ENCODE measurements at places on chromosomes 5 and 9.

GRCh38 chr9:95268681-95269080 is 48.8 kb downstream of the FANCC start:
- DNase-seq, result peak; percentile 38

DNA sequence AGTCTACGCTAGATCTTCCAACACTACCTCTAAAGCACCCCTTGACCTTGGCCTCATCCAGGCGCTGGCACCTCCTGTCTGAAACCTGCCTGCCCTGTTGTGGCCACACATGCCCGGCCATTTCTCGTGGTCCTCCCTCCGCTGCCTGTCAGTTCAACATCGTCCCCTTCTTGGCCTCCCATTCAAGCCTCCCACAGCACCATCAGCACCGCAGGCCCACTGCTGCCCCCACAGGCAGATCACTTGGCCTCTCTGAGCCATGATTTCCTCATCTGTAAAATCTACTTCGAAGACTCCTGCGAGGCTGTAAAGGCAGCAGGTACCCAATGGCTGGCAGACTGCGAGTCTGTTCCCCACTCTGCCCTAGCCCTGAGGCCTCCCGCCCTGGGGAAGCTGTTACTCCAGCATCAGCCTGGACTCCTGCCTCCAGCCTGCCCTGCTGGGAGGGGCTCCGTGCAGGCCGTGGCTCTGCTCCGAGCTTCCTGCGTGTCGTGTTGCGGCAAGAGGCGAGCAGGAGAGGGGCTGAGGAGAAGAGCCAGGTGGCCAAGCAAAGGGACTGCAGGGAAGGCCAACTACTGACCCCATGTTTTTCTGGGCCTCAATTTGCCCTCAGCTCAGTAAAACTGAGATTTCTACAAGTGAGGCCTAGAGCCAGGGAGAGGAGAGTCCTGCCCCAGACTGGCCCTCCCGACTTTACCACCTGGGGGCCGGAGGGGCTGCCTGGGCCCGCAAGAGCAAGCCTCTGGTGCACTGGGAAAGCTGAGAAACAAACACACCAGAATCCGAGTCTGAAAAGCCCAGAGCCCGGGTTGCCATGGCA is 70.5 kb upstream of the LRRTM2 start:
- no peak for DNase-seq

DNA sequence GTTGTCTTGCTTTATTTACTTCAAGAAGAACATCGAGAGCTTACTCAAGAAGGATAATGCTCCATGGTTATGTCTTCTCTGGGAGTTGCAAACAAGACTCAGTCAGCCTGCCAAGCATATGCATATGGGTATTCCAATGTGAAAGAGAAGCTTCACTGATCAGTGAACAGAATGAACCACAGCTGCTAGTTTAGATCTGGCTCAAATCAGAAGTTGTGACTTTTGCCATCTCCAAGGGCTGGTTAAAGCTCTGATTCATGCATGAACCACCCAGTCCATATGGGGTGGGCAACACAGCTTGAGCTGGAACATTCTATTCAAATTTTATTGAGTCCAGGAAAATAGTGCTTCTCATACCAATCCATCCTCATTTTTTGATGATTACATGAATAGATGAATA is 50.0 kb downstream of the ATPSCKMT start:
- no peak for DNase-seq

DNA sequence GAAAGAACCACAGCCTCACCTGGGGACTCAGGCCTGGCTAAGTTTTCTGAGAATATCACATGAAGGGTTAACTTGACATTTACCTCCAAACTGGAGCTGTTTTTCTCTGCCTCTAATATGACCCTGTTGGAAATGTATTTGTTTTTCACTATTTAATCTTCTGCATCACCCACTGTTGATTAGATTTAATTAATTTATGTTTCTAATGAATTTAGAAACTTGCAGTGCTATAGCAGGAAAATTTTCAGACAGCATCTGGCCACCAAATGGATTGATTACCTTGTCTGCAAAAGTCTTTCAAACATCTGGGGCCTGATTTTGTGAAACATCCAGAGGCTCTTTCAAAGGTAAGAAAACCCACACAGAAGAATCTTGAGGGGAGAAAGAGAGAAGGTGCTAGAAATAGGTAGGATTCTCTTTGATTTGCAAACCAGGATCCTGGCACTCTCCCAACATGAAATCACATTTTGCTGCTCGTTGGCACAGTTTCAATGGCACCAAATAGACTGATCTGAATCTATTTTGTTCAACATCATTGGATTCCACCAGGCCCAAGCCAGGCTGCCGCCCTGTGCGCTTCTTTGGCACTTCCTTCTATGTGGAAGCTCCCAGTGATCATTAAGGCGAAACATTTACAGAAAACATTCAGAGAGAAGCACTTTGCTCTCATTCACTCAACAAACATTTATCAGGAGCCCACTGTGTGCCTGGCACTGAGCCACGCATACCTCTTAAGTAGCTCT is 157.3 kb downstream of the PPP2R2B start:
- no peak for DNase-seq

DNA sequence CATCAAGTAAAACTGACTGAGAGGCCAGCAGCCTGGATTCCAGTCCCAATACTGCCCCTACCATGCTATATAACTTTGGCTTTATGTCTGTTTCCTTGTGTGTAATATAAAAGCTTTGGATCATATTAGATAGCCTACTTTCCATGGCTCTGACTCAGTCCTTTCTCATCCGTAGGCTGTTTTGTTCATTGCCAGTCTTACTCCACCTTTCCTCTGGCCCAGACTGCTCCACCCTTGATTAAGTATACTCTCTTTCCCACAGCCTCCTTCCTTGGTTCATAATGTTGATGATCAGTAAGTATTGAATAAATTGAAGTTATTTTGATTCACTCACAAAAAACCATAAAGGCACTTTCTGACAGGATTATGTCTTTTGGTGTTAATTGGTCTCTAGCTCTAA is 1.5 kb upstream of the MRPS30 start:
- DNase-seq, result no peak

DNA sequence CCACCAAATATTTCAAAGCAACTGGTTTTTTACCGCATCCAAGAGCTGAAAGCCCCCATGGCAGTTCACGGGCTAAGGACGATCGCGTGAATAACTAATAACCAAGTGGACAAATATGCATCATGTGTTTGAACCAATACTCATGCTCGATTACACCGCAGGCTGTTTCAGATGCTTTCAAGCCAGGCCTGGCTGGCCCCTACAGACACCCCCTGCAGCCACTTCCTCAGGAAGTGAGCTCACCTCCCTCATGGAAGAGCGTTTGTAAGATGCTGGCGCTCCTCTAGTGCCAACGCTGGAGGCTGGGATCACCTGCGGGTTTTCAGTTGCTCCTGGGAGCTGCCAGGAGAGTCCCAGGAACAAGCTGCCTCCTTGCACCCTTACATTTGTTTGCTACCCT is 53.9 kb upstream of the PTCH1 start:
- DNase-seq, result no peak

GRCh38 chr9:137833721-137834613 is 43.6 kb upstream of the CACNA1B start:
- DNase-seq, result no peak

GRCh38 chr5:173849908-173850307 is 38.2 kb upstream of the CPEB4 start:
- DNase-seq, result no peak

- DNase-seq, result no peak
Observed at GRCh38 chr9:77392328-77392727, 215.0 kb downstream of the VPS13A start.

DNA sequence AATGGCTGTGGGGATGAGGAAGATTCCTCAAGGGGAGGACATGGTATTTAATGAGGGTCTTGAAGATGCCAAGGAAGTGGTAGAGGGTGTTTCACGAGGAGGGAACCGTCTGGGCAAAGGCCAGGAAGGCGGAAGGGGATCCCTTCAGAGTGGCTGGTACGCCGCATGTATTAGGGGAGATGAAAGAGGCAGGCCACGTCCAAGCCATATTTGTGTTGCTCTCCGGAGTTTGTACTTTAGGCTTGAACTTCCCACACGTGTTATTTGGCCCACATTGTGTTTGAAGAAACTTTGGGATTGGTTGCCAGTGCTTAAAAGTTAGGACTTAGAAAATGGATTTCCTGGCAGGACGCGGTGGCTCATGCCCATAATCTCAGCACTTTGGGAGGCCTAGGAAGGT is 1.2 kb downstream of the FXN start:
- no peak for DNase-seq

DNA sequence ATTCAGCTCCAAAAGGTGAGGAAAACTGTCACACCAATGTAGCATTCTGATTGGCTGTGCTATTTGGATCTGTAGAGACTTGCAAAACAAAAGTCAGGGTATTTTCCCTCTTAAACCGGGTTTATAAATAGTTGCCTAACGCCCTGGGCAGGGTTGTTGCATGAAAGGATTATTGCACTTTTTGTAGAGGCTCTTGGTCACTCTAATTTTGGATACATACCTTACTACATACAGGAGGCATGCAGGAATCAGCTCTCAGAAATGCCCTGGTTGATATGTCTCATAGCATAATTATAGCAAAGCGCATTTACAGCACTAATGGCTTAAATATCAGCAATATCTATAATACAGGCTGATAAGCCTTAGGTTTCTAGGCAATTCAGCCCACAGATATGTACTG is 200.0 kb upstream of the GDNF start:
- no peak for DNase-seq

GRCh38 chr5:92041911-92042660 is 659.0 kb upstream of the ARRDC3 start:
- no peak for DNase-seq

DNA sequence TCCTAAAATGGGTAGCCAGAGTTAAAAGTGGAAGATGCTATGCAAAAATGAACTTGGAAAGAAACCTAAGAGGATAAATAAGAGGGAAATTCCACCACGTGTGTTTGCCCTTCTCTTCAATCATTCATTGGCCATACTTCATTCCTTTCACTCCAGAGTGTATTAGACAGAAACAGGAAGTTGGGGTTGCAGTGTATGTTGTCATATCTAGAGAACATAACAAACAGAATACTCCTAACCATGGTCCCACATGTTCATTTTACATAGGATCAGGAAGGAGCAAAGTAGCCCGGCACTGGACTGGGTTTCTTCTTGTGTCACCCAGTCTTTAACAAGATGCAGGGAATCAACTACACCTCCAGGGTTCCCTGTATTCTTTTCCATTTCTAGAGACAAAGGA is 7.6 kb upstream of the GPBP1 start:
- no peak for DNase-seq

- no peak for DNase-seq
Observed at GRCh38 chr5:75234251-75234650, 2.4 kb downstream of the ANKRD31 start.

DNA sequence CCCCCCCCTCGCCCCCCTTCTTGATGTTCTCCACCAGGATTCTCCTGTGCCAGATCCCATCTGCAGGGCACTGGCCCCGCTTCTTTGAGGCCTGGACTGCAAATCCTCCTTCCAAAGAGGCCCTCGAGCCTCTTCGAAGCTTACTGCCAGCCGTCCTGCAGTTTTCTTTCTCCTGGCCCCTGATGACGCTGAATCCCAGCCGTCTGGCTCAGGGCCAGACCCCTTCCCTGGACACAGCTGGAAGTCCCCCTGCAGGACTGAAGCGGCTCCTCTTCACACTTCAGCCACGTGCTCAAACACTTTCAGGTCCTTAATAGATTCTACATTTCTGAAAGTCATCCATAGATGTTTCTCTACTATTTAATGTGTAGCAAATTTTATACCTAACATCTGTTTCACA is 121.5 kb downstream of the EHMT1 start:
- no peak for DNase-seq

DNA sequence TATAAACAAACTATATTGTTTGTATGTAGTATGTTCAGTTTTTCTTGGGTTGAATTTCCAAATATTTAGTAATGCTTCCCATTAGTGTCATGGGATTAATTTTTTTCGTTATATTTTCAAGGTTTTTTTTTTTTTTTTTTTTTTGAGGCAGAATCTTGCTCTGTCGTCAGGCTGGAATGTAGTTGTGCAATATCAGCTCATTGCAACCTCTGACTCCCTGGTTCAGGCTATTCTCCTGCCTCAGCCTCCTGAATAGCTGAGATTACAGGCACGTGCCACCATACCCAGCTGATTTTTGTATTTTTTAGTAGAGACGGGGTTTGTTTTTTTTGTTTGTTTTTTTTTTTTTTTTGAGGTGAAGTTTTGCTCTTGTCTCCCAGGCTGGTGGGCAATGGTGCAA is 10.6 kb downstream of the DDX46 start:
- DNase-seq, result no peak

DNA sequence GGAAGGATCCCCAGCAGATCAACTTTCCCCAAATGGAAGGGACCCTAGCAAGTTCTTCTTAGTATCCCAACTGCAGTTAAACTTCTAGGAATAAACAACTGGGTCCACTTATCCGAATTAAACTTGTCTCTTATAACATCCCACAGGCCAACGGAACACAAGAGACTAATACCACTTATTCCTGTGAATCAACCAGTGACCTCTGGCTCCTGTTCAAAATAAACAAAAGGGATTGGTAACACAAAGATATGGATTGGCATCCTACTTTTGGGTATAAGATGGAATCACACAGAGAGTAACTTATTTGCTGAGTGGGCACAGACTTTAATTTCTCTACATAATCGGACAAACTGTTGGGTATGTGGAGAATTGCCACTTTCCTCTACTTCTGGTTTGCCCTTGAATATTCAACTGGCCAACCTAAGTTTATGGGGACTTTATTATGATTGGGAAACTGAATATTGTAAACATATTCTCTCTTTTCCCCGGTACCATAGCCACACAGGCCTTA is 12.4 kb upstream of the PAIP1 start:
- no peak for DNase-seq

GRCh38 chr9:100216178-100216787 is 117.2 kb downstream of the INVS start:
- DNase-seq, result peak; percentile 35

DNA sequence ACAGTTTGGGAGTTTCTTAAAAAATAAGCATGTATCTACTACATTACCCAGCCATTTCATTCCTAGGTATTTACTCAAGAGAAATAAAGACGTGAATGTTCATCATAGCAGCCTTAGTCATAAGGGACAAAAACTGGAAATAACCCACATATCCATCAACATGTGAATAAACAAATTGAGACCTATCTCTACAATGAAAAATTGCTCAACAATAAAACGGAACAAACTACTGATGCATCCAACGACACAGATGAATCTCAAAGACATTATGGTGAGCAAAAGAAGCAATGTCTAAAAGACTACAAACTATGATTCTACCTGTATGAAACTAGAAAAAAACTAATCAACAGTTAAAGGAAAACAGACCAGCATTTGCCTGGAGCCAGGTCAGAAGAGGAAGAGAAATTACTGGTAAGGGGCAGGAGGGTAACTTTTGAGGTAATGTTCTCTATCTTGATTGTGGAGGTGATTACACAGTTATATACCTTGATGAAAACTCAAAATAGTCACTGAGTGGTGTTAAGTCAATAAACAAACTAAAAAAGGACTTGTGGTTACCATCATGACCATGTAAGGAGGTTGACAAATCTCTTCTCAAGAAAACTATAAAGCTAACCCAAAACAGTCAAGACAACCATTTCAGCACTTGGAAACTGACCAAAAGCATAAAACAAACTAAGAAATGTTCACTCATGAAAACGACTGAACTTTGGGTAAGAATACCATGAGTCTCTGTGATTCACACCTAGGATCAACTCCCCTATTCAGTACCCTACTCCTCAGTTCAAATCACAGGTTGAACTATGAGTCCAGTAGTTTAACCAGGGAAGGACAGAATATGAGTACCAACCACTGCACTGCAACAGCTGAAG is 10.4 kb downstream of the UIMC1 start:
- no peak for DNase-seq

All from globus pallidus (tissue), 1 donor.